ENCODE measurements at places on chromosomes 4 and X.
A peak's percentile ranks its signal among the peaks of the same experiment; 100 is the strongest.

GRCh38 chr4:161564230-161564834, 599.5 kb downstream of the FSTL5 start:
- no peak for DNase-seq

GRCh38 chr4:21991562-21991961, 43.0 kb upstream of the KCNIP4 start:
- no peak for DNase-seq

DNA sequence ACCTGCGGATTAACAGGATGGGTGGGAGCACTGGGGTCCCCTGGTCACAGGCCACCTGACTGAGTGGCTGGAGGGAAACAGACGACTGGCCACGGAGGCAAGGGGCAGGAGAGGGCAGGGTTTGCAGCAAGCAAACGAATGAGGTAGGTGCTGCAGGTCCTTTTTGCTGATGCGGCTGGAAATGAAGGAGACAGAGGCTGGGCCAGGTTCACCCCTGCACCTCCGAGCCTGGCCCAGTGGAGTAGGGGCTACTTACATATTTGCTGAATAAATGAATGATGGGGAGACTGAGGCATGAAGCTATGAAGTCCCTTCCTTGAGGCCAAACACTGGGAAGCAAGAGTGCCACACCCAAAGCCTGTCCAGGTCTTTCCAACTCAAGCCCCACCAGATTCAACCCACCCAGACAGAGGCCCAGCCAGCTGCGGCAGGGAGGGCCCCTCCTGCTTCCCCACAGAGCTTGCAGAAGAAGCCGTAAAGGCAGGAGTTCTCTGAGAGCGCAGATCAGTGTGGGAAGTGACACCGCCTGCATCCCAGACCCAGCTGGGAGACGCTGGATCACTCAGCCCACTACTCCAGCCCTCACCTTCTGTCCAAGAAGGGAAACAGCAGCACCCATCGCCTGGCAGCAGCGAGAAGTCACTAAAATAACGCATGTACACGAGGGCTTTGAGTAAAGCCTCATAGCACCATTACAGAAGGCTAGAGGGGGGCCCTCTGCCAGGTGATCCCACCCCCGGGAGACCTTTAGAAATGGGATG, 36.1 kb upstream of the C4orf50 start:
- DNase-seq: no peak

GRCh38 chr4:120056246-120056645, 10.4 kb downstream of the MAD2L1 start:
- DNase-seq: no peak

GRCh38 chr4:7894098-7894676, 45.5 kb downstream of the AFAP1 start:
- DNase-seq: no peak

GRCh38 chr4:19831644-19832285, 419.9 kb upstream of the SLIT2 start:
- no peak for DNase-seq

- DNase-seq: no peak
These were observed 302.2 kb upstream of the CPEB2 start for GRCh38 chr4:14700083-14700482.

GRCh38 chr4:156223985-156224384, 270.3 kb upstream of the CTSO start:
- DNase-seq: no peak

- DNase-seq: no peak
These were observed 85.3 kb downstream of the RTL5 start for GRCh38 chrX:72046447-72046846.

DNA sequence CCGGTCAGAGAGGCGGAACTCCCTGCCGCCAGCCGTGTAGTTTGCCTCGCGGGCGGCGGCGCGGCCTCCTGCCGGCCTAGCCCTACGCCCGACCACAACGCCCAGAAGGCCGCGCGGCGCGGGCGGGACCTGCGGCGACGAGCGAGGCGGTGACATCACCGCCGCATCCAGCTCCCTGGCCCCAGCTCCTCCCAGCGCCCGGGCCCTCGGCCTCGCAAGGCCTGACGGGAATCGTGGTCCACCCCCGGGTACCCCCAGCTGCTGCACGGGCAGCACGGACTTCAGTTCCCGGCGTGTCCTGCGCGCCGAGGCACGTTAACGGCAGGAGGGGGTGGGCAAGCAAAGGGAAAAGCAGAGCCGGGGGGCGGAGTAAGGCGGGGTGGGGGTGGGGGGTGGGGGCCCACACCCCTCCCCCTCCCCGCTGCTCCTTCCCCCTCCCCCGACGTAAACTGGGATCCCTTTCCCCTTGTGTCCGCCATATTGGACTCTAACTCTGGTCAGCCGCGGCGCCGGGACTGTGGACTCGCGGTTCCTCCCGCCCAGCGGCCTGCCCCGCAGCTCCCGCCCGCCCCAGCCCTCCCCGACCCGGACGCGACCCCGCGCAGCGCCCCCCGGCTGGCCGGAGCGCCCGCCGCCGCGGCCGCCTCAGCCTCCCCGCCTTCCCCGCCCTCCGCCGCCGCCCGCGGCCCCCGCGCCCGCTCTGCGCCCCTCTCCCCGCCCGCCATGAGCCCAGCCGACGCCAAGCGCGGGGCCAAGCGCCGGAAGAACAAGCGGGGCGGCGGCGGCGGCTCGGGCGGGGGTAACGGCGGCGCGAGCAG, at the start of gene FAM193A:
Gene FAM193A, plus strand, starts transcription at position 455 of the 818 bp plus-strand sequence. Its CDS starts 269 bp downstream, at position 724.
- peak; percentile 100 for DNase-seq

GRCh38 chr4:111540671-111541070, 604.6 kb upstream of the FAM241A start:
- DNase-seq: no peak

DNA sequence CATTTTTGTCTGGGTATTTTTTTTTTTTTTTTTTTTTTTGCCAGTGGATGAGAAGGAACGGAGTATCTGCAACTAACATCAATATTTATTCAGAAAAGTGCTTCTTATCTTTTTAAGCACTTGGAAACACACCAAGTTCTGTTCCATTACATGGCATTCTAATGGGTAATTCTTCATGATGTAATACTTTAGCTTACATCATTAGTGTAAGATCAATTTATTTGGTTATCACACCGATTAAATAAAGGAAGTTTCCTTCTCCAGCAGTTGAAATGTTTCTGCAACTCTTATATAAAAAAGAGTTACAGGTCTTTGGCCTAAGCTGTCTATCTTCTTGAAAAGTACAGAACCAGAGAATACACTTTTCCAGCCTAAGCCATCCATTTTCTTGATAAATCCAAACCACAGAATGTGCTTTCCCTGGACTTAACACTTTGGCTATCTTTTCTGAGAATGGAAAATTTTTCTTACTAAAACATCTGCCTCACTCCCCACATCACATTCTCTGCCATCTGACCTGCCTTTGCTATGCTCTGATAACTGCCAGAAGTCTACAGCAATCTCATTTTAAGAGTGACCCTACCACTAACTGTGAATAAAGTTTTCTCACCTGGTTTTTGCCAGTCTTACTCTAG, 191.9 kb upstream of the MAB21L2 start:
- DNase-seq: no peak

- DNase-seq: peak; percentile 82
These were observed 15.2 kb downstream of the RGS12 start for GRCh38 chr4:3307891-3308575.

GRCh38 chr4:121736735-121737351, 28.1 kb downstream of the SMIM43 start:
- DNase-seq: no peak

DNA sequence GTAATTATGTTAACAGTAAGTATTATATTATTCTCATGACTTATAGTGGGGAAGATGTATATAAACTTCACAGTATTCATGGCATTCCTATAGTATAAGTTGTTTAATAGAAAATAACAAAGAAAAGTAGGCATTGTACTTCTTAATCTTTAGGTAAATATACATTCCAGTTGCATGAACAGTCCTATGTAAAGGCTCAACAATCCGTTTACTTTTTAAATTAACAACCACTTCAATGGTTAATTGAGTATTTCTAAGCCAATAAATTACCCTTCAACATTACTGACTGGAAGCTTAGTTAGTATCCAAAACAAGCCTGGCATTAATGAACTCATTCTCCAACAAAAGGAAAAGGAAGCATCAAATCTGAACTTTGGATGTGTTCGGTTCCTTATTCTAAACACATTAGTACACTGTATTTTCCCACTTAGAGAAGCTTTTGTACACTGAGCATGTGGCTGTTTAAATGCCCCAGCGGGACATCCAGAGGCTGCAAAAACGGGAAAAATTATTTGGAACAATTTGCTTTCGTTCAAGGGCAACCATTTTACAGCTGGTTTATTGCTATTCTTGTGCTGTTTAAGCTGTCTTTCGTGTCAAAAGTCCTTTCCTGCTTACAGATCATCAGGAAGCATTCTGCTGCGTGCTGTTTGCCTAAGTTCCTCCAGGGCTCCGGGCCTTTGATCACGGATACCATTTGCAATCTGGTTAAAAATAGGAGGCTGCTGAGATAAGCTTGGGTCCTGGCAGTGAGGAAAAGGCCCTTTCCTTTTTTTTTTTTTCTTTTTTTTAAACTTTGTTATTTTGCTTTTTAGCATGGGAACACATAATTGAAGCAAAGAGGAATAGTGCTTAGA, 460.3 kb downstream of the SPRY1 start:
- DNase-seq: no peak

GRCh38 chr4:153788413-153789276, at the start of gene SFRP2:
SFRP2 (minus strand) TSS chr4:153789083; CDS start chr4:153788835, 248 bp downstream.
- no peak for DNase-seq

DNA sequence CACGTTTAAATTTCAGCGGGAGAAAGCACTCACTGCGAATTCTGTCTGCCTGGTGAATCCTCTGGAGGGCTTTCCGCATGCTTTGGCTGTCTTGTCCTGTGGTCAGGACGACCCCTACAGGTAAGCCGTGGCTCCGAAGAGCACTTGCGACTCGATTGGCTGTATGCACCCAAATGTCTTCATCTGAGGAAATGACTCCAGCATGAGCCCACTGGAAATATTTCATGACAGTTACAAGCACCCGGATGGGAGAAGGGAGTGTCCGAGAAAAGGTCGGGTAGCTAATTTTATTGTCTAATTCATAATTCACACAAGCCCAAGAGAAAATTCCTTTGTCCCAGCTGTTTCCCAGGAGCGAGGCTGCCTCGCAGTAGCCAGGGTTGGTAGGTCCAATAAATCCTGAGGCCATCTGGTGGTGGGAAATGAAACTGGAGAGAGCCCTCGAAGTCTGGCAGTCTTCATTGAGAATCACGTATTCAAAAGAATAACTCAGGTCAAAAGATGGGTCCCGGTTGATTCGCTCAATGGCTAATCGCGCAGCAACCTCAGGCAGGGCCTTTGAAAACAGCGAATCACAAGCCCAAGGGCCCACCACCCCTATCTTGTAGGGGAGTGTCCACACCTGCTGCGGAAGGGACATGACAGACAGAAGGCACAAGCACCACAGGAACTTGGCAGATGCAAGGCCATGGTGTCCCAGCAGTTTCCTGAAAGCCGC, 6.6 kb downstream of the GUCY2F start:
- no peak for DNase-seq

DNA sequence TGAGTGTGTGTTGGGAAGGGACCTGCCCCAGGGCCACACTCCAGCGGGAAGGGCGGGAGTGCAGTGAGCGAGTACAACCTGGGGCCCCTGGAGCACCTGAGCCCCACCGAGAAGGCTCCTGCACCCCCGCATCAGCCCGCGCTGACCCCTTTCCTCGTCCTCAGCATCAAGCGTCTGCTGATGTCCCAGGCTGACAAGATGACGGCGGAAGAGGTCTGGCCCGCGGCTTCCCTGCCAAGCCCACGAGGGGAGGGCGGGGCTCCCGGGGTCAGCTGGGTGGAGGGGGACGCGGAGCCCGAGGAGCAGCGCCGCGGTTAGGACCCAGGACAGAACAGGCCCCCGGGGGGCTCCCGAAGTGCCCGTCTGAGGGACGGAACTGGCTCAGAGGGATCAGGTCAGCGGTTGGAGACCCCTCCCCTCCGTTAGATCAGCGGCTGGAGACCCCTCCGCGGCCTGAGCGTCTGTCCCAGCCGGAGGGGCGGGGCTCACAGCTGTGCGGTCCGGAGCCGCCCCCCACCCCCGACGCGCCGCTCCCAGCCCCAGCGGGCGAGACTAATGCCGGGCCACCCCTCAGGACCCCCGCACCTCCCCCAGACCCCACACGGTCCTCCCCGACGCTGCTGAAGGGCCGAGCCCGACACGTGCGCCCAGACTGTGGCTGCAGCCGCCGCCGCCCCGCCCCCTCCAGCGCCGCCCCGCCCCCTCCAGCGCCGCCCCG, 6.7 kb downstream of the MYL5 start:
- no peak for DNase-seq

GRCh38 chr4:182265881-182266280, 22.7 kb downstream of the TENM3 start:
- no peak for DNase-seq

Data from mesenteric fat pad (tissue), 1 donor.